ENCODE measurements at places on chromosomes 6 and 20. TPM values are rescaled to one million over a fixed set of nuclear protein-coding genes. Genes with fewer than 3 reads are reported as not detected.

Gene TOX2
- polyA plus RNA-seq, result 14.3 TPM

Gene DLK2
- polyA plus RNA-seq, result 0.62 TPM

Gene MDFI
- polyA plus RNA-seq, result 0.35 TPM

Gene POLR3F
- polyA plus RNA-seq, result 7.2 TPM

Gene ACSS1
- 1.1 TPM for polyA plus RNA-seq

Gene HLA-A
- 445 TPM for polyA plus RNA-seq

Gene SH3BGRL2
- 4.4 TPM for polyA plus RNA-seq

Gene SLC35F1
- polyA plus RNA-seq, result 0.07 TPM

Gene RHAG
- polyA plus RNA-seq, result not detected

Gene TSPO2
- polyA plus RNA-seq, result not detected

Gene TPBG
- polyA plus RNA-seq, result 93.2 TPM

Gene TASP1
- 6.0 TPM for polyA plus RNA-seq

Gene SLC22A16
- not detected for polyA plus RNA-seq

Gene ABCC10
- polyA plus RNA-seq, result 12.0 TPM

Gene HSPA12B
- 0.09 TPM for polyA plus RNA-seq

Gene IL20RA
- polyA plus RNA-seq, result 0.09 TPM

Gene RNF217
- 24.6 TPM for polyA plus RNA-seq

Gene ADGRF4
- polyA plus RNA-seq, result 0.02 TPM

Gene PSORS1C2
- polyA plus RNA-seq, result not detected

Gene SPATS1
- not detected for polyA plus RNA-seq

Gene BPIFB2
- polyA plus RNA-seq, result not detected

Gene VWA7
- 0.32 TPM for polyA plus RNA-seq

Gene XKR7
- not detected for polyA plus RNA-seq

Gene LY6G6F
- polyA plus RNA-seq, result not detected

Gene WFDC6
- polyA plus RNA-seq, result not detected

Gene RIPPLY2
- polyA plus RNA-seq, result not detected

Gene SIRPD
- not detected for polyA plus RNA-seq

Gene CAGE1
- not detected for polyA plus RNA-seq

Gene ADRM1
- 58.5 TPM for polyA plus RNA-seq

Gene SIRPA
- polyA plus RNA-seq, result 27.7 TPM

Gene PRPH2
- polyA plus RNA-seq, result 0.97 TPM

Gene RGS17
- polyA plus RNA-seq, result 8.9 TPM

Gene BPIFB1
- polyA plus RNA-seq, result not detected

Gene AKAP12
- 62.0 TPM for polyA plus RNA-seq

Gene ULBP3
- polyA plus RNA-seq, result 13.1 TPM

Gene C20orf202
- not detected for polyA plus RNA-seq

Gene SLC17A4
- not detected for polyA plus RNA-seq

Gene TREM1
- polyA plus RNA-seq, result not detected

Gene FHL5
- polyA plus RNA-seq, result not detected

Gene OR2B6
- 0.09 TPM for polyA plus RNA-seq

Data from AG04450 (cell line).